ENCODE measurements at places on chromosomes 5 and 9. TPM values are rescaled to one million over a fixed set of nuclear protein-coding genes. Genes with fewer than 3 reads are reported as not detected.

- H3K4me3 ChIP-seq, result no peak overlapping the region
- no peak for DNase-seq
- H3K4me1 ChIP-seq, result no peaks in the 10 kb centered on the region
- H3K36me3 ChIP-seq, result peaks cover 1% of the 10 kb centered on the region
Observed at GRCh38 chr5:133082128-133082527, 30.3 kb downstream of the HSPA4 start.

GRCh38 chr9:38387066-38387465 is 5.4 kb upstream of the ALDH1B1 start:
- H3K27ac ChIP-seq, result no peak overlapping the region
- H3K27me3 ChIP-seq, result no peaks in the 10 kb centered on the region
- no peaks in the 10 kb centered on the region for H3K36me3 ChIP-seq
- DNase-seq, result no peak
- no peaks in the 10 kb centered on the region for H3K4me1 ChIP-seq

BASP1 gene
- 21.4 TPM for polyA plus RNA-seq

DNA sequence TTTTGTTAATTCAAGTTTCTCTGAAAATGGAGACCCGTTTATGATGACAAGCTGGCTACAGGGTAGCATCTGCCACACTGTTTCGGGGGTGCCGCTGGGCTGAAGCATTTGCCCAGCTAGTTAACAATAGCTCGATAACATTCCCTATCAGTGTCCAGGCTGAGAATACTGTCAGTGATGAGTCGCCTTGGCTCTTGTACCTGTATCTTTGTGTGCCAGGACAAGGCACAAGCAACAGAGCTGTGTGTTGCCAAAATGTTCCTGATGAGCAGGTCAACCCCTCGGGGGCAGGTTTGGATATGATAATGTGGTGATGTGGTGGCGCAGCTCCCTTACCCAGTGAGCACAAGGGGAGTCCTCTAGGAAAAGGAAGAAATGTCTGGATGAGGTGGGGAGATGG is 7.0 kb downstream of the TGFBI start:
- H3K4me1 ChIP-seq, result peaks cover 21% of the 10 kb centered on the region
- H3K27ac ChIP-seq, result no peak overlapping the region
- H3K36me3 ChIP-seq, result no peaks in the 10 kb centered on the region
- DNase-seq, result no peak
- H3K4me3 ChIP-seq, result no peak overlapping the region
- H3K27me3 ChIP-seq, result no peaks in the 10 kb centered on the region

GRCh38 chr9:97980479-97980803 is 2.7 kb upstream of the ANP32B start:
- no peaks in the 10 kb centered on the region for H3K27me3 ChIP-seq
- peaks cover 8% of the 10 kb centered on the region for H3K4me1 ChIP-seq
- no peaks in the 10 kb centered on the region for H3K36me3 ChIP-seq
- no peak for DNase-seq

All from GM12878 (cell line).